ENCODE measurements at places on chromosomes 2 and 18.
A peak's percentile ranks its signal among the peaks of the same experiment; 100 is the strongest.

- no peak for DNase-seq
These were observed 36.6 kb downstream of the SMIM21 start for GRCh38 chr18:75390854-75391253.

DNA sequence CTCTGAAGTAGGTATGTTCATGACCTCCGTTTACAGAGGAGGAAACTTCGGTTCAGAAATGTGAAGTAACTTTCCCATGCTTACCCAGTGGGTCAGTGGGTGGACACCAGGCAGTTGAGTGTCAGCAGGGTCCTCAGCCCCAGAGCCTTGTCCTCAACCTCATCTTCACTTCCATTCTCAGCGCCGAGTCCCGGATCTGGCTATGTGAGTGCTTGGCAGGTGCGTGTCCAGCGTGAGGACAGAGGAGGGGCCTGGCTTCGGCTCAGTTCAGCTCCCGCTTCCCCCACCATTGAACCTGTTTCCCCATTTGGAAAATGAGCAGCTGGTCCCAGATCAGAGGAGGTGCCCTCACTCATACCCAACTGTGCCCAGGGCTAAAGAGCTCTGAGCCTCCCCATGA, 267.6 kb downstream of the ATAD2B start:
- DNase-seq, result no peak

DNA sequence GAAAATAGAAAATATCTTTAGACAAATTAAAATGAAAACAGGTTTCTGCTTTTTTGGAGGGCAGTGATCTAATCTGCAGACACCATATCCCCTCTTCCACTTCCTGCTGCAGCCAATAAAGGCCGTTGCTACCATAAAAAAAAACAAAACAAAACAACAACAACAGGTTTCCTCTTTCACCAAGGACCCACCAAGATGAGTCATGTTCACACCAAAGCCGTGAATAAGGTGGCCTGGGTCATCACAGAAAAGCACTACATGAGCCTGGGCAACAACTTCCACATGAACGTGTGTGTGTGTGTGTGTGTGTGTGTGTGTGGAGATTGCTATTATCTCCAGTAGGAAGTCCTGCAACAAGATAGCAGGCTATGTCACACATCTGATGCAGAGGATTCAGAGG, 24.8 kb upstream of the TFCP2L1 start:
- no peak for DNase-seq

- DNase-seq, result peak; percentile 58
These were observed 2.7 kb upstream of the PID1 start for GRCh38 chr2:229273723-229274338.

- DNase-seq, result no peak
These were observed 16.8 kb upstream of the AGFG1 start for GRCh38 chr2:227455200-227455599.

- no peak for DNase-seq
These were observed 199.5 kb downstream of the NDUFA10 start for GRCh38 chr2:239825705-239825979.

DNA sequence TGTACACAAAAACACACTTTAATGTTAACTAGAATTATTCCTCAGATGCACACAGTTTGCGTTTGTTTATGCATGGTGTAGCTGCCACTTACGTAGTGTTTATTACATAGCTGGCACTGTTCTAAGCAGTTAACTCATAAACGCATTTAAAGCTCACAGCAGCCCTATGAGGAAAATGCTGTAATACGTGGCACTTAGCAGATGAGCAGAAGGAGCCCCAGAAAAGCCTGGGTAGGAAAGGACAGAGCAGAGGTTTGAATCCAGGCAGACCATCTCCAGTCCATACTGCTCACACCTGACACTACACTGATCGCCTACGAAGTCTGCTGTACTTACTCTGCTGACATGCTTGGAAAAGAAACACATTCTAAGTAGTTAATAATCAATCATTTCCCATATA, 66.6 kb downstream of the BCL2 start:
- DNase-seq, result no peak

GRCh38 chr2:98637401-98638147, 29.2 kb downstream of the UNC50 start:
- no peak for DNase-seq

DNA sequence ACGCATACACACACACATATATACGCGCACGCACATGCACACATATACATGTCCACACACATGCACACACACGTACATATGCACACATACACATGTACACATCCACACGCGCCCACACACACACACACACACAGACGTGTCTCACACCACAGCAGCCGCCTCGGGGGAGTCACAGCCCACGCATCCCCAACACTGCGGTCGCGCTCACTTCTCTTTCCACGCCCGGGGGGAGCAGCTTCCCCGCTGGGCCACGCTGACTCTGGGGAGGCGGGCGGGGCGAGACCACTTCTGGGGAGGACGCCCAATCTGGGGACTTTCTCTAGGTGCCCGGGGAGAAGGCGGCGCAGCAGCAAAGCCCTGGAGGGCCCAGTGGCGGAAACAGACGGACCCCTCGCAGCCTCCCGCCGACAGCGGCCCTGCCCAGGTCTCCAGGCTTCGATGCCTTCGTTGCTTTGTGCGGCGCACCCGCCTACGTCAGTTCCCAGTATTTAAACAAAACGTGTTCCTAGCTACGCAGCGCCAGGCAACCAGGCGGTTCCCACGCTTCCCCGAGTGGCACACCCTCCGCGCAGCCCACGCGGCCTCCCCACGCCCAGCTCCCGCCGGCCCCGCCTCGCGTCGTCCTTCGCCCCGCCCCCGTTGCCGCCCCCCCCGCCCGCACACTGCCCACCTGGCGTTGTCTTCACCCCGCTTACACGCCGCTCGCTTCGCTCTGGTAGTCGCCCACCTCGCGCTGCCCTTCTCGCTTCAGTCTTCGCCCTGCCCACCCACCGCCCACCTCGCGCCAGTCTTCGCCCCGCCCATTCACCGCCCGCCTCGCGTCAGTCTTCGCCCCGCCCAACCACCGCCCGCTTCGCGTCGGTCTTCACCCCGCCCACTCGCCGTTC, 810 bp upstream of the RBFA start:
- no peak for DNase-seq

- no peak for DNase-seq
These were observed 446.5 kb upstream of the ACVR2A start for GRCh38 chr2:147398301-147398700.

DNA sequence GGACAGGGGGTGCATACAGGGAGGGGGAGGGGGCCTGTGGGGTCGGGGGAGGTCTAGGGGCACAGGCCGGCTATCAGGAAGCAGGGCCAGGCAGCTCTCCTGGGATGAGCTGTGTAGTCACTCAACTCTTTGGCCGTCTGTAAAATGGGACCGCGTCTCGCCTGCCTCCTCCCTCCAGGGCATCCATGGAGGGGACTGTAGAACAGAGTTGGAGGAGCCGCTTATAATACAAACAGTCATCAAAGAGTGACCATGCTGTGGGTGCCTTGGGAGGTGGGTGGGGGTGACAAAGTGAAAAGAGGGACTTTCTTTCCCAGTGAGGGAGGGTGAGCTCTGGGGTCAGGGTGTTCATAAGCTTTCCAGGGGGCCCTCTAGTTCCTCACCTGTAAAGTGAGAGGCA, 169.6 kb upstream of the HAAO start:
- DNase-seq, result no peak

DNA sequence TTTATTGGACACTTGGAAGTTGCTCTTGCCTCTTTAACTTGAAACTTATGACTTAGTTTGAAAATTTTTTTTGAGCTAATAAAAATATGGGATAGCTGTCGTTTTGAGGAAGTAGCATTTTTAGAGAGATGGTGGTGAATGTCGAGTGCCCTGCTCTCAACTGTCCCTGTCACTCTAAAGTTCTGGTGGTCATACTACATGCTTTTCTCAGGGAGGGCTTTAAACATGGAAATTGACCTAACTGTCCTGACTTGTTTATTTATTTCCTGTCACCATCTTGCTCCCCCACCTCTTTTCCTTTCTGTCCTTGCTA, 16.0 kb downstream of the CEP192 start:
- DNase-seq, result no peak

- no peak for DNase-seq
These were observed 50.3 kb downstream of the RABL2A start for GRCh38 chr2:113677330-113677729.

GRCh38 chr2:96960153-96960961, 26.0 kb downstream of the FAM178B start:
- DNase-seq, result peak; percentile 95

- peak; percentile 32 for DNase-seq
These were observed 39.4 kb downstream of the MYT1L start for GRCh38 chr2:2291500-2292260.

DNA sequence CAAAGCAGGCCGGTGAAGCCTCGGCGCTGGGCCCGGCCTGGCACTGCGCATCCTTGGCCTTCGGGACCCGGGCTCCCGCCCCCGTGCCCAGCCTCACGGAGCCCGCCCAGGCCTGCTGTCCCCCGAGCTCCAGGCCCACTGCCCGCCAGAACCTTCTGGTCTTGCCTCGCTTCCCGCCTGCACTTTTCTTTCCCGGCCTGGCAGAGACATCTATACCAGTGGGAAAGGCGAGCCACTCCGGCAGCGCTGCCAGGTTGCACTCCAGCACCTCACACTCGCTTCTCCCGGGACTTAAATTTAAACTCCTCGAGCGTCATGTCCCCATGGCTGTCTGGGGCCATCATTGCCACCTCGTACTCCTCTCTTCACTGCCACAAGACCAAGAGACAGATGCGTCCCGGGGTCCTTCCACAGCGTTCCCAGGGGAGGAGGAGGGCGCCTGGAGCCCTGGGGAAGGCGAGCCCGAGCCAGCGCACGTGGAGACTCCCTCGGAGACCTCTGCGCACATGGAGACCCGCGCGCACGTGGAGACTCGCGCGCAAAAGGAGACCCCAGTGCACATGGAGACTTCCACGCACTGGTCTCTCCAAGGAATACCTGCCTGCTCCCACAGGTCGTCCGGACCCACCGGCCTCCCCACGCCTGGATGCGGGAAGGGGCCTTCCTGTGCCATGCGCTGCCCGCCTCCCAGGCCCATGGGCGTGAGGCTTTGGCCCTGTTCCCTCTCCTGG, 253.1 kb upstream of the SALL3 start:
- no peak for DNase-seq

DNA sequence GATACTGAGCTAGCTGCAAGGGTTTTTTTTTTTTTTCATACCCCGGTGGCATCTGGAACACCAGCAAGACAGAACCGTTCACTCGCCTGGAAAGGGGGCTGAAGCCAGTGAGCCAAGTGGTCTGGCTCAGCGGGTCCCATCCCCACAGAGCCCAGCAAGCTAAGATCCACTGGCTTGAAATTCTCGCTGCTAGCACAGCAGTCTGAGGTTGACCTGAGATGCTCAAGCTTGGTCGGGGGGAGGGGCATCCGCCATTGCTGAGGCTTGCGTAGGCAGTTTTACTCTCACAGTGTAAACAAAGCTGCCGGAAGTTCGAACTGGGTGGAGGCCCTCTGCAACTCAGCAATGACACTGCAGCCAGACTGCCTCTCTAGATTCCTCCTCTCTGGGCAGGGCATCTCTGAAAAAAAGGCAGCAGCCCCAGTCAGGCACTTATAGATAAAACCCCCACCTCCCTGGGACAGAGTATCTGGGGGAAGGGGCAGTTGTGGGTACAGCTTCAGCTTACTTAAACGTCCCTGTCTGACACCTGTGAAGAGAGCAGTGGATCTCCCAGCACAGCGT, 5.1 kb upstream of the MIB1 start:
- peak; percentile 41 for DNase-seq

GRCh38 chr2:182186132-182186735, 200.6 kb downstream of the PPP1R1C start:
- no peak for DNase-seq

DNA sequence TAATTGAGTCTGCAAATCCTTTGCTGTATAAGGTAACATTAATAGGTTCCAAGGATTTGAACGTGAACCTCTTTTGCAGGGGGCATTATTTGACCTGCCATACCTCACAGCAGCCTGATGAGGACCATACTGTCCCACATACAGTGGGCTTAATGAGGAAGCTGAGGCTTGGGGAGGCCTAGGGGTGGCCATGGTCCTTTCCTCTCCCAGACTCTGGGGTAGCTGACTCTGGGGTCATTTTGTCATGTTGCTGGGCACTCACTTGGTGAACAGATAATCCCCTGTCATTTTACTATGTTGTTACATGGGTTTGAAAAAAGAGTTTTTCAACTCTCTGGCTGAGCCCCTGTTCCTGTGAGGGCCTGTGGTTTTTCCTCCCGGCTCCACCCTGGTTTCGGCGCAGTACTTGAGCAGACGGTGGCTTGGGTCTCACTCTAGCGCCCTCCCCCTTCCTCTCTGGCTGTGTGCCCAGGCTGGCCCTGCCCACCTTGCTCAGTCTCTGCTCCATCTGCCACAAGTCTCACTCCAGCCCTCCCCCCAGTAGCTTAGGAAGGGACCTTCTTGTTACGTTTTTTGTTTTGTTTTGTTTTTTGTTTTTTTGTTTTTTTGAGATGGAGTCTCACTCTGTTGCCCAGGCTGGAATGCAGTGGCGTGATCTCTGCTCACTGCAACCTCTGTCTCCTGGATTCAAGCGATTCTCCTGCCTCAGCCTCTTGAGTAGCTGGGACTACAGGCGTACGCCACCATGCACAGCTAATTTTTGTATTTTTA, 21.0 kb downstream of the INPP4A start:
- peak; percentile 79 for DNase-seq

GRCh38 chr2:218271487-218271797, 1.1 kb downstream of the PNKD start:
- DNase-seq, result peak; percentile 51

DNA sequence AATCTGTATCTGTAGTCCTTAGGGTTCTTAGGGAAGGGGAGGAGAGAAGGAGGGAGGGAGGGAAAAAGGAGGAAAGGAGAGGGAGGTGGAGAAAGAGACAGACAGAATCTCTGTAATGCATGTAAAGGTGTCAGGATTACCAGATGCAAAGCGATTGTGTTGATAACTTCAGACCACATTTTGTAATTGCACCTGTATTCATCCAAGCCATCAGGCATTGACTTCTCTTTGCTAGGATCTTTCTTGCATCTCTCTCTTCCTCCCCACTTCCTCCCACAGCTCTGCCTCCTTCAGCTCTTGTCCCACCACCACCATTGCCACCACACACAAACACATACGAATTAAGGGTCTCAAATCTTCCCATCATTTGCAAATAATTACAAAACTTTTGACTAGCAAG, 91.4 kb downstream of the AOX1 start:
- no peak for DNase-seq

- peak; percentile 89 for DNase-seq
These were observed 8.1 kb downstream of the LBH start for GRCh38 chr2:30239308-30239985.

GRCh38 chr2:8575834-8576423, 105.9 kb upstream of the ID2 start:
- DNase-seq, result no peak

DNA sequence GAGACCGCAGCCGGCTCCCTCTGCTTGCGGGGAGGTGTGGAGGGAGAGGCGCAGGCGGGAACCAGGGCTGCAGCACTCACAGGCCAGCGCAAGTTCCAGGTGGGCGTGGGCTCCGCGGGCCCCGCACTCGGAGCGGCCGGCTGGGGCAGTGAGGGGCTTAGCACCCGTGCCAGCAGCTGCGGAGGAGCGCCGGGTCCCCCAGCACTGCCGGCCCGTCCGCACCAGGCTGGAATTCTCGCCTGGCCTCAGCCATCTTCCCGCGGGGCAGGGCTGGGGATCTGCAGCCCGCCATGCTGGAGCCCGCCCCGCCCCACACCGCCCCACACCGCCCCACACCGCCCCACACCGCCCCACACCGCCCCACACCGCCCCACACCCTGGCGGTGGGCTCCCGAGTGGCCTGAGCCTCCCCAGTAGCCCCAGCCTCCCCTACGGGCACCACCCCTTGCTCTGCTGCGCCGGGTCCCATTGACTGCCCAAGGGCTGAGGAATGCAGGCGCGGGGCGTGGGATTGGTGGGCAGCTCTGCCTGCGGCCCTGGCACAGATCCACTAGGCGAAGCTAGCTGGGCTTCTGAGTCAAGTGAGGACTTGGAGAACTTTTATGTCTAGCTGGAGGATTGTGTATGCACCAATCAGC, 123.9 kb upstream of the MGAT5 start:
- no peak for DNase-seq
